Muscle of leg (tissue), 16 donors: ENCODE measurements at places on chromosomes 4 and X.

DNA sequence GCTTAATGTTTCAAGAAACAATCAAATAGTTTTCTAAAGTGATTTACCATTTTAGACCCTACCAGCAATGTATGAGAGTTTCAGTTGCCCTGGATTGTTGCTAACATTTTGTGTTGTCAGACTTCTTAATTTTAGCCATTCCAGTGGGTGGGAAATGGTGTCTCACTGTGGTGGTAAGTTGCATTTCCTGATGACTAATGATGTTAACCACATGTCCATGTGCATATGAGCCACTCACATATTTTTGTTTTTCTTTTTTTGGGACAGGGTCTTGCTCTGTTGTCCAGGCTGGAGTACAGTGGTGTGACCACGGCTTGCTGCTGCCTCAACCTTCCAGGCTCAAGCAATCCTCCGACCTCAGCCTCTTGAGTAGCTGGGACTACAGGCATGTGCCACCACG is 48.3 kb downstream of the MED28 start:
- DNase-seq = no peak

DNA sequence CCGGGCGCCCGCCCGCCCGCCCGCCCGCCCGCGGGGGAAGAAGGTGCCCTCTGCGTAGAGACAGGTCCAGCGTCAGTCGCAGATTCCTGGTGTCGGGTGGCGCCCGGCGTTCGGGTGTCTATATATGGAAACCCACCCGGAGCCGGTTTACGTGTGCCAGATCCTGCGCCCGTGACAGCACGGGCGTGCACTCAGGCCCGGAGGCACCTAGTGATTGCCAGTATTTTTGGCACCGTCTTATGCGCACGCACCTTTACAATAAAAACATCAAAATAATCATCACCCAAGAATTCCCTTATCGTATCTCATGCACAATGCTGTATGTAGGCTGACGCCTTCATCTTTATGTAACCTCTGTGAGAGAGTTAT is 519 bp downstream of the SLC25A4 start:
- peak; percentile 66 for DNase-seq

DNA sequence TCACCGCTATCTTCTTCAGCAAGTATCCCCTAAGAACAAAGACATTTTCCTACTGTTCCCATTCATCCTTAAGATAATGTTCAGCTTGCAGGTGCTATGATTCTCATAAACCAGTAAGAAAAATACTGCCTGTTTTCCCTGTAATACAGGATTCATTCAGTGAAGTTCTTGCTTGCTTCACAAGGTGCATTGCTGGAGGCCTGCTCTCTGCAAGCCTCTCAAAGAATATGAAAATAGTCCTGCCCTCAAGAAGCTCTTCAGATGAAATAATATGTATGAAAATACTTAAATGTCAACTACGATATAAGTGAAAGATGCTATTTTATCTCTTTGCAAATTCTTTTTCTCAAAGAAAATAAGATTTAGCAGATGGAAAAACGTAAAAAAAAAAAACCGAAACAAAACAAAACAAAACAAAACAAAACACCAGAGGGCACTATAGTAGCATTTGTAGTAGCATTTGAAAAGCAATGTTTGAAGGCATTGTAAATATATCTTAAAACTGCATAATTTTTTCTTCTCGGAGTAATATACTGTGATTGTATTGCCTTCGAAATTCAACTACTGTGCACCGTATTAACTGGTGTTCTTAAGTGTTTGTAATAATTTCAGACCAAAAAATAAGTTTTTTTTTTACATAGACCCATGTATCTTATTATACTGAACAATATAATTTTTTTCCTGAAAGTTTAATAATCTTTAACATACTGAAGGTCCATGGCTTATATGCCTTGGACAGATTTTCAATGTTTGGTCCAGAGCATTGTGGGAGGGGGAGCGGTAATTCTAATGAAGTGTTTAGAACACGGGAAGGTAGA is 26.0 kb downstream of the ADH4 start:
- DNase-seq = peak; percentile 57

GRCh38 chrX:40908026-40908425 is 172.7 kb upstream of the MED14 start:
- no peak for DNase-seq

- no peak for DNase-seq
These were observed 91.8 kb downstream of the STOX2 start for GRCh38 chr4:183996868-183997267.

GRCh38 chr4:137267024-137267423 is 265.3 kb downstream of the PCDH18 start:
- no peak for DNase-seq

DNA sequence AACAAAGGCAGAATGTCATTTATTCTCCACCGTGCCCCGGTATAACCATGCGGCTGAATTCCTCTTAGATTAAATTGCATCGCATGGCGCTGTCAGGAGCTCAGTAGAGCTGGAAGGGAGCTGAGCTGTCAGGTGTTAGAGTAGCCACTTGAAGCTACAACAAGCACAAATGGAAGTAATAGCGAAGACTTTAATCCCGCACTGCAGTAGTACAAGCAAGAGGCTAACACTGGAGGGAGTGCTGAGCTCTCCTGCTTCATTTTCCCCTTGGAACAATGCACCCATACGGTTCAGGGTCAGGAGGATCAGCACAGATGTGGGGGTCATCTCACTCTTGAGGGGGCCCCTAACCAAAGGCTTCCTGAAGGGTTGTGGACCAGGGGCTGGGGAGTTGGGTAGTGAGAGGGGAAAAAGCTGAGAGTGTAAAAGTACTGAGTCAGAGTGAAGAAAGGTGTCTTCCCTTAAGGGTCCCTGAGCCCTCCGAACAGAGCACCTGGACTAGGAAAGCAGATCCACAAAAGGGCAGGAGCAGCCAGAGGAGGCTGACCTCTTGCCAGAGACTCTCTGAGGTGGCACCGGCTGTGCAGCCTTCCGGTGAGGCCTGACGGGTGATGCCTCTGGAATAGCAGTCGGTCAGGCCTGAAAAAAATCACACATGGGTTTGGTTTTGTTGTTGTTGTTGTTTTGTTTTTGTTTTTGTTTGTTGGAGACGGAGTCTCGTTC is 36.0 kb upstream of the CBR4 start:
- no peak for DNase-seq

DNA sequence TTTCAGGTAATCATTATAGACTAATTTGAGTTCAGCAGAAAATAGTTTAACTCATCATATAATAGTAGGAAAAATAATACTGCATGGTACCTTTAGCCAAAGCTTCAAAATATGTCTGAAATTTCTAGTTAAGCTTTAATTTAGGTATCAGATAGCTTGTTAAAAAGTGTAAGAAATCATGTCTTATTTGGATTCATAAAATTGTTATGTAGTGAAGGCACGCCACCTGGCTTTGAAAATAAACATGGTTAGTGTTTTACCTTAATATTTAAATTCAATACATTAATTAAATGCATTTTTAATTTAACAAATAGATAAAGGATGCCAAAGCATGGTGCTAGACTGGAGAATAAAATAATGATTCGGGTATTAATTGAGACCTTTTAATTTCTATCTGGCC is 211.4 kb downstream of the FSTL5 start:
- DNase-seq = peak; percentile 6

- no peak for DNase-seq
These were observed 57.6 kb upstream of the RBPJ start for GRCh38 chr4:26263165-26263564.

DNA sequence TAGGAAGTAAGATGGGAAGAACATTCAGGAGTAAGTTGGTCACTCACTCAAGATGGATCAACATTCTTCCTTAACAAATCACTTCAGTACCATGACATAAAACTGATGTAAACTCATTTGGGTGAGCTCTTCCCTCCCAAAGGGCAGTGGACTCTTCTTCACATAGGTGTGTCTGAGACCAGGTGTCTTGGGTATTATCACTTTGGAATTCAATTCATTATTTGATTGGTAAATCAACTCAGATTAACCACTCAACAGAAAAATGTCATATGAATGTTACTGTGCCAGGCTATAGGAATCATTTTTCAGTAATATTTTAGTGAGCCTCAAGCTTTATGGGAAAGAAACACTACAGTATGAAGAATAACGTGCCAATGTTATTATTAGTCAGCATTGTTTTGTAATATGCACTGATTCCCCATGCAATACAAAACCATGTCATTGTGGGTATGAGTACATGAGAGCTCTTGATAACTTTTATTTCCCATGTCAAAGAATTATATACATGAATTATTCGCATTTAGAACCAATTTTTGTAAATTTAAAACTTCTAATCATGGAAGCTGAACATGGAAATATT is 58.6 kb upstream of the ETNPPL start:
- no peak for DNase-seq

DNA sequence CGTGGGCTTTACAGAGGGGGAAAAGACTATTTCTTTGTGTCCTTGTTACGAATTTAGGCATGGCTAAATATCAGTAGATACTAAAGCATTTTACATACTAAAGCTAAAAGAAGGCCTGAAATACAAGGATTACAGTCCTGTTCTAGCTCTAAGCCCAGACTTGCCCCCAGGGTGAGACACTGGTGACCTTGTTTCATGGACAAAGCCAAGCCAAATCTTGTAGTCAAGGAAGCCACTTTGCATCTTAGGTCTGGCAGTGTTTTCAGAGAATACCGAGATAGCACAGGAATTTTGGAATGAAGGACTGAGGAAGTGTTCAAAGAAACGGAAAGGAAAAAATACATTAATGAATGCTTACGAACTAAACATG is 733 bp upstream of the G3BP2 start:
- DNase-seq = peak; percentile 26

- no peak for DNase-seq
These were observed 75.1 kb upstream of the PGRMC2 start for GRCh38 chr4:128362760-128363159.

- DNase-seq = no peak
These were observed 120.0 kb upstream of the DIAPH2 start for GRCh38 chrX:96564595-96564994.

DNA sequence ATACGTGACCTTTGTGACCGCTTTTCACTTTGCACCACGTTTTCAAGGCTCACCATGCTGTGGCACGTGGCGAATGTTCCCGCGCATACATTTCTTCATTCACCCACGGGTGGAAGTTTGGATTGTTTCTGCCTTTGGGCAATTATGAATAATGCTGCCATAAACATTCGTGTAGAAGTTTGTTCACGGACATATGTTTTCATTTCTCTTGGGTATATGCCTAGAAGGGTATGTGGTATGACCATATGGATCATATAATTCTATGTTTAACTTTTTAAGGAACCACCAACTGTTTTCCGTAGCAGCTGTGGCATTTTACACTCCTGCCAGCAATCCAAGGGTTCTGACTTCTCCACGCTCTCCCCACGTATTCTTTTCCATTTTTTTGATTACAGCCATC is 60.9 kb upstream of the MXD4 start:
- no peak for DNase-seq
